ENCODE measurements at places on chromosomes 4 and X.
A peak's percentile ranks its signal among the peaks of the same experiment; 100 is the strongest.

- no peak for DNase-seq
Measured at GRCh38 chrX:23332101-23332887, 2.4 kb upstream of the PTCHD1 start.

GRCh38 chr4:38623260-38623659 is 40.7 kb upstream of the KLF3 start:
- no peak for DNase-seq

GRCh38 chr4:111991163-111991562 is 154.1 kb upstream of the FAM241A start:
- DNase-seq, result no peak

- DNase-seq, result no peak
Measured at GRCh38 chr4:103482893-103483292, 236.9 kb downstream of the TACR3 start.

GRCh38 chr4:9847968-9848748 is 66.7 kb downstream of the DRD5 start:
- DNase-seq, result no peak

DNA sequence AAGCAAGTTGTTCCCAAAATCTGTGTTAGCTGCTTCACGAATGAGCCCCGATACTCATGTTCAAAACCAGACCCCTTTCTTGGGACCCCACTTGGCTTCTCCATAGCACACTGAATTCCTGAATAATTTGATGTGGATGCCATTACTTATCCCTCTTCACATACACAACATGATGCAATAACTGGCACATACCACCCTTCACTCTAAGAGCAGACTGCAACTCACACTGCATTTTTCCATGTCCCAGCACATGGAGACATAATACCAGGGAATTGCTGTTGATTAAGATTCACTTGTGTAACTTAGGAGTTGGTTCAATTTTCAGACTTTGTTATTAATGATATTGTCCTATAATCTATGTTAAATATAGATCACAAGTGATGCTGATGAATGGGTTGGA is 213.4 kb downstream of the MAML3 start:
- DNase-seq, result peak; percentile 36

All from fibroblast of upper back skin (primary cell).